ENCODE measurements at places on chromosomes 16 and 17. TPM values are rescaled to one million over a fixed set of nuclear protein-coding genes. Genes with fewer than 3 reads are reported as not detected.

TP53TG3B gene
- total RNA-seq = not detected

CFAP20 gene
- total RNA-seq = 147 TPM

KRT31 gene
- total RNA-seq = not detected

LGALS9B gene
- not detected for total RNA-seq

CCDC92B gene
- 0.12 TPM for total RNA-seq

PLCD3 gene
- 5.5 TPM for total RNA-seq

C16orf92 gene
- not detected for total RNA-seq

ADAP2 gene
- 2.6 TPM for total RNA-seq

CCL16 gene
- not detected for total RNA-seq

GPR179 gene
- 0.07 TPM for total RNA-seq

DNA sequence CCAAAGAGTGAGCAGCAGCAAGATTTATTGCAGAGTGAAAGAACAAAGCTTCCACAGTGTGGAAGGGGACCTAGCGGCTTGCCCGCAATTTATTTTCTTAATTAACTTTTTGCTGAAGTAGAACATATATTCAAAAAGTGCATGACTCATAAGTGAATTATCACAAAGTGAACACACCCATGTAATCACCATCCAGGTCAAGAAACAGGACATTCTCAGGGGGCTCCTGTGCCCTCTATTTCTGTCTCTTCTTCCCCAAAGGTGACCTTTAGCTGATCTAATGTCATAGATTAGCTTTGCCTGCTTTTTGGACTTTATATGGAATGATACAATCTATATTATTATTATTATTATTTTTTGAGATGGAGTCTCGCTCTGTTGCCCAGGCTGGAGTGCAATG lies 19.9 kb downstream of the ERAL1 start:
- no peak for DNase-seq
- no peak overlapping the region for H3K4me3 ChIP-seq
- peaks cover 11% of the 10 kb centered on the region for H3K4me1 ChIP-seq

GRCh38 chr17:39671651-39672521 lies 3.6 kb downstream of the PNMT start:
- no peaks in the 10 kb centered on the region for H3K36me3 ChIP-seq
- H3K4me3 ChIP-seq = no peak overlapping the region
- no peak for DNase-seq
- peaks cover 39% of the 10 kb centered on the region for H3K4me1 ChIP-seq
- H3K27ac ChIP-seq = no peak overlapping the region

DNA sequence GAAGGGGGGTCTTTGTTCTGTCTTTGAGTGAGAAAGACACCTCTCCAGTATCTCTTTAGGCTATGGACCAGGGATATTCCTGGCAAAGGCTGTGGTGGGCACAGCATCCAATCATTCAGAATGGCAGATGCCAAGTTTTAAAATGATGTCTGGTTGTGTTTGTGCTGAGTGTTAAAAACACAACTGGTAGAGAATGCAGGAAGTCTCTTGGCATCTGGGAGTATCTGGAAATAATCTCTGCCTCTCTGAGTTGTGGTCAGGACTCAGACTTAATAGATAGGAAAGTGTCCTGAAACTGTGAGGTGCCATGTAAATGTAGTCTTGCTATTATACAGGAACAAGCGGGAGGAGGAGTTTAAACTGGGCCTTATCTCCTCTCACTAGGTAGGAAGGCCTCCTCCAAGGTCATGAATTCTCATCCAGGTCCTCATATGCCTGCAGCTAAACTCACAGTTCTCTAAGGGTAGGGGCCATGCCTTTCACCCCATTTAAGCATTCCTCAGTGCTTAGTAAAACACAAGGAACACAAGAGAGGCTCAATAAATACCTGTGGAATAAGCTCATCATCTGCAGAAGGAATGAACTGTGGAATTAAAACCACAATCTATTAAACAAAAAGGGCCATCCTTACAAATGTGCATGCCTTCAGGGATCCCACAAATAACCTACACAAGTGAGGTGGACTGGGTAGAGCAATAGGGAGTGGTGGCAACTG lies 317.6 kb downstream of the CBLN1 start:
- no peaks in the 10 kb centered on the region for H3K4me1 ChIP-seq
- H3K4me3 ChIP-seq = no peak overlapping the region
- DNase-seq = no peak
- no peak overlapping the region for H3K27ac ChIP-seq
- H3K27me3 ChIP-seq = no peaks in the 10 kb centered on the region

DNA sequence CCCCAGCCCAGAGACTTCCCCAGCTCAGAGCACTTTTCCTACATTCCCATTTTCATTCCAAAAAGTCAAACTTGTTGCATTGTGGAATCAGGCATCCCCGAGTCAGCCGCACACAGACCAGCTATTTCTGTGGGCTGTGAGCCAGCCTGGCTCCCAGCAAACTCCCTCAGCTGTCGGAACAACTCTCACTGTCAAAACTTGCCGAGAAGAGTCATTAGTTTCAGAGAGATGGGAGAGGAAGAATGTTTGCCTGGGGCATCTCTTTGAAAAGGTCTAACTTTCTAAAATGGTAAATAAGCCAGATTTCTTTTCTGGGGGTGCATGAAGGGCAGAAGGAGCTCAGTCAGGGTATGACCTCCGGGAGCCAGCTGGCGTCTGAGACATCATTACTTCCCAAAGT lies 280.0 kb downstream of the TMEM114 start:
- DNase-seq = no peak
- H3K4me3 ChIP-seq = no peak overlapping the region
- no peaks in the 10 kb centered on the region for H3K4me1 ChIP-seq
- no peak overlapping the region for H3K27ac ChIP-seq
- no peaks in the 10 kb centered on the region for H3K36me3 ChIP-seq

- H3K4me1 ChIP-seq = peaks cover 42% of the 10 kb centered on the region
- H3K27ac ChIP-seq = peak overlapping the region; percentile 52
- H3K36me3 ChIP-seq = peaks cover 11% of the 10 kb centered on the region
- H3K4me3 ChIP-seq = no peak overlapping the region
These were observed 695 bp upstream of the TMEM204 start for GRCh38 chr16:1532771-1533170.

GRCh38 chr17:17824783-17825614 lies 11.8 kb downstream of the SREBF1 start:
- H3K4me1 ChIP-seq = peaks cover 55% of the 10 kb centered on the region
- H3K27me3 ChIP-seq = no peaks in the 10 kb centered on the region

DNA sequence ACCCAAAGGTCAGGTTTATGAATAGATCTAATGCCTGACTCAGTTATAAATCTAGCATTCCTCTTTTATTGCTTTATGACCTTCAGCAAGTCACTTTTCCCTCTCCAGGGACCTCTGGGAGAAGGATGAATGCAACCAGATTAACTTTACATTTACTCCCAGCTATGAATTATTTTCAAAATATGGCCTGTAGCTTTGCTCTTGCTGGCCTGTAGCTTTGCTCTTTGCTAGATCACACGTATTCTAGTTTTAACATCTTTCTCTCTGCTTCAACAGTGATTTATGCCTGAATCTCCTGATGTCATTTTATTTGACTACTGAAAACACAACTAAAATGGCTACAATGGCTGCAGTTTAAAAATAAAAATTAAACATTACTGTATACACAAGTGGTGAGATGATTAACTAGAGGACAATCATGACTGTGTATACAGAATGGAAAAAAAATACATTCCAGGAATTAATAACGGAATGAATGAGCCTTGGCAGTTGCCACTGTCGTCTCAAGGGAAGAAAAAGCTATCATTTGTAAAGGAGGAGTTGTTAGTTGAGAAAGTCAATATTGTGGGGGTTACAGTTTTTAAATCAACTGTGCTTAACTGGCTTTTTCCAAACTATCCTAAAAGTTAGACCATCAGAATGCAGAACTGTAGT lies 434.5 kb upstream of the GOT2 start:
- H3K27ac ChIP-seq = no peak overlapping the region
- H3K36me3 ChIP-seq = no peaks in the 10 kb centered on the region
- H3K4me1 ChIP-seq = no peaks in the 10 kb centered on the region
- no peak for DNase-seq

DNA sequence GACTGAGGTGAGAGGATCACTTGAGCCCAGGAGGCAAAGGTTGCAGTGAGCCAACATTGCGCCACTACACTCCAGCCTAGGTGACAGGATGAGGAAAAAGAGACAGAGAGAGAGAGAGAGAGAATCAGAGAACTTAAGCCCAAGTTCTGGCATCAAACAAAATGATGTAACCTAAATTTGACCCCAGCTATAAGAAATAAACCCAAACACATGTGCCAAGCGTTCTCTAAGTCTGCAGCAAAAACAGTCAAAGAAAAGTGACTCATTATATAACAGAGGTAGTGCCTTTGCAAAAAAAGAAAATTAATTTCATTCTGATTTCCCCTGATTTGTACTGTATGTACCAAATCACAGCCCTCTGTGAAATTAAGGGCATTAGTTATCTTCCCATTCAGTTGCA lies 89.5 kb downstream of the CDH11 start:
- DNase-seq = no peak
- no peaks in the 10 kb centered on the region for H3K4me1 ChIP-seq
- H3K4me3 ChIP-seq = no peak overlapping the region
- no peaks in the 10 kb centered on the region for H3K27me3 ChIP-seq
- H3K27ac ChIP-seq = no peak overlapping the region
- H3K36me3 ChIP-seq = no peaks in the 10 kb centered on the region

DNA sequence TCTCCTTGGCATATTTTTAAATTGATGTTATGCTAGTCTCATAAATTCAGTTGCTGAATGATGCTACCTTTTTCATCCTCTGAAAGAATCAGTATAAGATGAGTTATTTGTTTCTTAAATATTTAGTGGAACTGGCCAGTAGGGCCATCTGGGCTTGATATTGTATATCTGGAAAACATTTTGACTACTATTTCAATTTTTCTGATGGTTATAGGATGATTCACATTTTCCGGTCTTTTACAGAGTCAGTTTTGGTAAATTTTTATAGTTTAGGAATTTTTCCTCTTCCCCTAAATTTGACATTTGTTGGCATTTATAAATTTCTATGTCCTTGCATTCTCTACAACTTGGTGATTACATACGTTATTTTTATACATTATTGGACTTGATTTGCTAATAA lies 296.3 kb upstream of the AXIN2 start:
- no peaks in the 10 kb centered on the region for H3K4me1 ChIP-seq
- no peaks in the 10 kb centered on the region for H3K27me3 ChIP-seq
- no peaks in the 10 kb centered on the region for H3K36me3 ChIP-seq
- H3K27ac ChIP-seq = no peak overlapping the region
- no peak overlapping the region for H3K4me3 ChIP-seq
- no peak for DNase-seq

- no peaks in the 10 kb centered on the region for H3K27me3 ChIP-seq
- H3K4me3 ChIP-seq = no peak overlapping the region
- H3K36me3 ChIP-seq = no peaks in the 10 kb centered on the region
- no peak overlapping the region for H3K27ac ChIP-seq
These were observed 23.0 kb upstream of the CAPNS2 start for GRCh38 chr16:55543472-55543871.

DNA sequence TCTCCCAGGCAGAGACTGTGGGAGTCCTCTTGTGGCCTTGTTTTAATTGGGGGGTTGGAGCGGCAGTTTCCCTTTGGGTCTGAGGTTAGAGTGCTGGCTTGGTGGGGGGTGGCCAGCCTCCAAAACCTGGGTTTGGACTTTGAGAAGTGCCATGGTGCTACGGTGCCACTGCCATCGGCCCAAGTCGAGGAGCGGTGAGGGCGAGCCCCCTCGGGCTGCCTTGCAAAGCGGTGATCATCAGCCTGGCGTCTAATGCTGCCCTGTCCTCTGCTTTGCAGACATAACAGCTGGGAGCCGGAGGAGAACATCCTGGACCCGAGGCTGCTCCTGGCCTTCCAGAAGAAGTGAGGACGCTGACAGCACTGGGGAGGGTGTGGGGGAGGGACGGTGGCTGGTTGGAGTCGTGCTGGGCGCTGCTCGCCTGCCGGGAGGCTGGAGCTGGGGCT lies 1.2 kb downstream of the CBX2 start:
- H3K4me1 ChIP-seq = peaks cover 22% of the 10 kb centered on the region
- no peak overlapping the region for H3K4me3 ChIP-seq
- no peak for DNase-seq
- peaks cover 40% of the 10 kb centered on the region for H3K27me3 ChIP-seq
- H3K36me3 ChIP-seq = no peaks in the 10 kb centered on the region

- no peaks in the 10 kb centered on the region for H3K36me3 ChIP-seq
- H3K4me3 ChIP-seq = no peak overlapping the region
- no peak overlapping the region for H3K27ac ChIP-seq
- DNase-seq = no peak
- no peaks in the 10 kb centered on the region for H3K4me1 ChIP-seq
These were observed 210.4 kb downstream of the CA10 start for GRCh38 chr17:51948128-51948527.

- H3K36me3 ChIP-seq = no peaks in the 10 kb centered on the region
- DNase-seq = no peak
- peaks cover 8% of the 10 kb centered on the region for H3K4me1 ChIP-seq
- no peaks in the 10 kb centered on the region for H3K27me3 ChIP-seq
These were observed 87.3 kb downstream of the YPEL2 start for GRCh38 chr17:59418732-59419166.

DNA sequence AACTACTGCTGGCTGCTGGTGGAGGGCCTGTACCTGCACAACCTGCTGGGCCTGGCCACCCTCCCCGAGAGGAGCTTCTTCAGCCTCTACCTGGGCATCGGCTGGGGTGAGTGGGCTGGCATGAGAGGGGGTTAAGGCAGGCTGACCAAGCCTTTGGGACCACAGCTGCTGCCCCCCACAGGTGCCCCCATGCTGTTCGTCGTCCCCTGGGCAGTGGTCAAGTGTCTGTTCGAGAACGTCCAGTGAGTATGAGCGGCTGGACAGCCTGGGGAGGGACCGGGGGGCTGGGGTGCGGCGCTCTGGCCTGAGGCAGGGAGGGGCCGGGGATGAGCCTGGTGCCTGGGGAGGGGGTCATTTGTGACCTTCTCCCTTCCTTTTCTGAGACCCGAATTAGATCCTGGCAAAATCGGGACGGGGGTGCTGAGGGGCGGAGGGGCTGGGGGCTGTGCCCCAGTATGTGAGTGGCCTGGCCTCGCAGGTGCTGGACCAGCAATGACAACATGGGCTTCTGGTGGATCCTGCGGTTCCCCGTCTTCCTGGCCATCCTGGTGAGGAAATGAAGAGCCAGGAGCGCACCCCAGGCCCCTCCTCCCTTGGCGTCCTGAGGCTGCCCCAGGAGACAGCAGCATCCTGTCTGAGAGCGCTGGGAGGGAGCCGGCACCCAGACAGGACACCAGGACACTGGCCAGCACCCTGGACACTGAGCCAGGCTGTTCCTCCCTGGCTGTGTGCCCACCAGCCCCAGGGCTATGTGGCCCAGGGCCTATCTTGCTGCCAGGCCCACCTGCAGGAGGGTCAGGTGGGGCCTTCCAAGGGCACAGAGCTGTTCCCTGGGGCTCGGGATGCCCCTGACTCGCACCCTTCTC lies 8.0 kb downstream of the GCGR start:
- H3K4me3 ChIP-seq = no peak overlapping the region
- no peaks in the 10 kb centered on the region for H3K27me3 ChIP-seq
- no peaks in the 10 kb centered on the region for H3K4me1 ChIP-seq
- DNase-seq = no peak
